Dorsolateral prefrontal cortex (tissue), 122 donors: ENCODE measurements at places on chromosomes 16 and 17. TPM values are rescaled to one million over a fixed set of nuclear protein-coding genes. Genes with fewer than 3 reads are reported as not detected.

Gene ERN2
- total RNA-seq, result not detected

Gene NLE1
- total RNA-seq, result 19.8 TPM

Gene CFAP97D1
- not detected for total RNA-seq

Gene DLG4
- 457 TPM for total RNA-seq

Gene TM4SF5
- not detected for total RNA-seq

Gene LGALS9B
- total RNA-seq, result not detected

Gene FGF11
- 8.7 TPM for total RNA-seq

Gene SOST
- total RNA-seq, result 1.1 TPM

Gene SULT1A3
- total RNA-seq, result 31.6 TPM

Gene ODAD4
- total RNA-seq, result 7.8 TPM

Gene FA2H
- total RNA-seq, result 106 TPM

Gene CIITA
- total RNA-seq, result 4.4 TPM

Gene KRTAP4-5
- not detected for total RNA-seq

Gene PRKCA
- 164 TPM for total RNA-seq

Gene PLA2G10
- not detected for total RNA-seq

Gene ANKRD13B
- total RNA-seq, result 50.0 TPM

Gene NPIPB6
- 10.0 TPM for total RNA-seq
